ENCODE measurements at places on chromosomes 2 and 18.

DNA sequence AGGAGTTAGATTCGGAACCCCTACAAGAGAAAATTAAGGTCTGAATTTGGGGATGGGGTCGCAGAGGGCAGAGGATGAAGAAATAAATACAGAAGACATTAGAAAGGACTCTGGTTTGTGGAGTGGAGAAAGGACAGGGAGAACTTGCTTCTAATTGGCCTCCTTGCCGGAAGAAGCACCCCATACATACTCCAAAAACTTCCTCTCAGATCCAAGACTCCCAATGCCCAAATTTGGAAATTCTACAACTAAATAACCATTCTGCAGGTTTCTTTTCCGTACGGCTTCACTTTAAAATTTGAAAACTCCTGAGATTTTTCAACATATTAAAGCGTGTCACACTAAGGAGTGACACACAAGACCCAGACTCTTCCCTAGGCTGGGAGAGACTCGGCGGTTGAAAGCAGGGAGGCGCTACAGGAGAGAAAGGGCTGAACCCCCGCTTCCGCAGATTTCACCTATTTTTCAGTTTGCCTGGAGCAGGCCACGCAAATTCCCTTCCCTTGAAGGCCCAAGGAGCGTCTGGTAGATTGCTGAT lies 478 bp downstream of the CLHC1 start:
- no peak for DNase-seq

- DNase-seq, result no peak
Measured at GRCh38 chr2:54927085-54927750, 123.0 kb downstream of the RTN4 start.

GRCh38 chr18:9106800-9107584 lies 4.5 kb downstream of the NDUFV2 start:
- DNase-seq, result no peak

GRCh38 chr18:59728816-59729215 lies 31.6 kb upstream of the CCBE1 start:
- DNase-seq, result no peak

DNA sequence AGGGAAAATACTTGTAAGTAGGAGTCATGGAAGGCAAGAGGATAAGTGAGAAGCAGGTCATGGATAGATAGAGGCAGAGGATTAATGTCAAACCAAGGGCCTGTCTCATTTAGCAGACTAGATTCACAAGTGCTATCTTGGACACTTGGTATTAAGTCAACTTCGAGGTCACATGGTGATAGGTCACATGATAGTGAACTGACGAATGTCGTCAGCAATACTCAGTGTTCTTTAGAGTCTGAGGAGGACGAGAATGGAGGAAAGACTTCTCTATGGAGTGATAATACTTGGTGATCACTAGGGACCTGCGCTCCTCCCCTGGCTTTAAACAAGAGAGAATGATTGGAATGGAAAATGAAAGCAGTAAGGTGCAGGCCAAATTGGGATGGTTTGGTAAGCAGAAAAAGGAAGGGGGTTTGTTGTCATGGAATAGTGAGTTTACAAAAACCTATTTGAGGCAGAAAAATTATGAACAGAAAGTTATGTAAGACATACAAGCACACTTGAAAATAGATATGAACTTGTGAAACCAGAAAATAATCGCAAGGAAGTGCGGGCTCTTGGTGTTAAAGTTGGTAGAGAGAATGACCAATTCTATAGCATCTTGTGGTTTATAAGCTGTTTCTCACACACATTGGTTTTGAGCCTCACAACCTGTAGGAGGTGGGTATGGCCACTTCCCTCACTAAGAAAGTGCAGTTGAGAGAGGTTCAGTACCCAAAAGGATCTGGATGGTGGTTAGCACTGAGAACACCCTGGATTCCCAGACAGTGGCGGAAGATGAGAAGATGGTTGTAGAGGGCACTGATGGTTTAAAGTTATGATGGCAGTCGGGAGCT lies 141.5 kb downstream of the WDSUB1 start:
- no peak for DNase-seq

- no peak for DNase-seq
Measured at GRCh38 chr2:124193706-124194105, 168.6 kb downstream of the CNTNAP5 start.

DNA sequence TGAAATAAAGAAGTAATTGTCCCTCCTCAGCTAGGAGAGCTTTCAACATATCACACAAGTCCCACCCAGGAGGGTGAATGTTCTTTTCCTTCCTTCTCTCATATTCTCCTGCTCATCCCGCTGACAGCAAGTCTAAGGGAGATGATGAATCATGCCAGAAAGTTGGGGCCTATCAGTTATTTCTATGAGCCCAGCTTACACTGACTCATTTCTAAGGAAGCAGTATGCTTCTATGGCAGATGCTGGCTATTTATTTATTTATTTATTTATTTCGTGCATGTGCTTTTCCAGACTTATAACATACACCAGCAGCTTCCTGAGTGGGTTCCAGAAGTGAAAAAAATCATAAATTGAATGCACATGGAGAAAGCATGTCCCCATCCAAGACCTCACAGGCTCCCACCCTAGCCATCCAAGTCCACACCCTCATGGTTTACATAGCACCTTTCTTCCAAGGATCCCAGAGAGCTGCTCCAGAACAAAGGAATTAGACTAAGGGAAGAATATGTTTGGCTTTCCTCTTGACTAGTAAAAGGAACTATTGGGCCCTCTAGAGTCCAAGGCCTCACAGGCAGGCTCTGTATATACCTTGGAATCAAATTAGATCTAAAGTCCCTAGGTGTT lies 1074.2 kb upstream of the ZEB2 start:
- DNase-seq, result no peak

- DNase-seq, result no peak
Measured at GRCh38 chr2:212892193-212892592, 259.2 kb downstream of the IKZF2 start.

- DNase-seq, result no peak
Measured at GRCh38 chr2:156908825-156909224, 348.7 kb upstream of the GALNT5 start.

- DNase-seq, result no peak
Measured at GRCh38 chr18:27780061-27780745, 396.7 kb downstream of the CDH2 start.

GRCh38 chr2:69469784-69470183 lies 32.5 kb upstream of the NFU1 start:
- no peak for DNase-seq

- DNase-seq, result no peak
Measured at GRCh38 chr2:238016526-238016925, 44.3 kb upstream of the SCLY start.

- no peak for DNase-seq
Measured at GRCh38 chr2:140067661-140068060, 1287.5 kb upstream of the NXPH2 start.

GRCh38 chr2:215430528-215431187 lies 5.2 kb downstream of the FN1 start:
- DNase-seq, result no peak

DNA sequence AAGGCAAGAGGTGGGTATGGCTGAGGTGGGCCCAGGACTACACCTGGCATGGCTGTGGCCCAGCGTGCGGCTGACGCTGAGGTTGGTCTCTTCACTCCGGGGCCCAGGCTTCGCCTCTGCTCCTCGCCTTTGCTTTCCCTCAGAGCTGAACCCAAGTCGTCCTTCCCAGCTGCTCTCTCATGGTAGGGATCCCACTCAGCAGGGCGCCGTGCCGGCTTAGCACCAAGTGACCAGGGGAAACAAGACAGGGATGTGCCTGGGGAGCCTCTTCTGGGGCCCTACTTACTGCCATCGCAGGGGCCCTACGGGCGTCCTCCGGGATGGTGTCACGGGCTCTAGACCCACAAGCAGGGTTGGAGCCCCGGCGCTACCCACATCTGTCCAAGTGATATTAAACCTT lies 138.1 kb upstream of the ALKAL2 start:
- no peak for DNase-seq

GRCh38 chr2:7927691-7928090 lies 754.2 kb upstream of the ID2 start:
- no peak for DNase-seq

- no peak for DNase-seq
Measured at GRCh38 chr18:37470986-37471385, 94.6 kb downstream of the CELF4 start.

- no peak for DNase-seq
Measured at GRCh38 chr2:33903215-33903614, 304.1 kb upstream of the FAM98A start.

DNA sequence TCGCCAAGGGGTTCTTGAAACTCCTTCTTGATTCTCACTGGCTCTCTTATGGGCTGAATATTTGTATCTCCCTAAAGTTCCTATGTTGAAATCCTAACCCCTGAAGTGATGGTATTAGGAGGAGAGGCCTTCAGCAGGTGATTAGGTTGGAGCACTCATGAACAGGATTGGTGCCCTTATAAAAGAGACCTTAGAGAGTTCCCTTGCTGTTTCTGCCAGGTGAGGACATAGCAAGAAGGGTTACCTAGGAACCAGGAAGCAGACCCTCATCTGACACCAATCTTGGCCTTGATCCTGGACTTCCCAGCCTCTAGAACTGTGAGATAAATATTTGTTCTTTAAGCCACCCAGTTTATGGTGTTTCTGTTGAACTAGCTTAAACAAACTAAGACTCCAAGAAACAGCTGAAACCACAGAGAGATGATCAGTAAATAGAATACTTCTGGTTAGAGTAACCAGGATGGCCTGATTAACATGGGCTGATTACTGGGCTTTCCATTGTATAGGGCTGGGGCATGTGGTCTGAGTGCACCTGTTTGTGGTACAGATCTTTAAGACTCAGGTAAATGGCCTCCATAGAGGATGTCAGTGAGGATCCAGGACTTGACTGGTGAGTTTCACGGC lies 7.7 kb upstream of the CDC42EP3 start:
- DNase-seq, result no peak

- no peak for DNase-seq
Measured at GRCh38 chr2:237863102-237863511, 3.7 kb downstream of the RAMP1 start.

DNA sequence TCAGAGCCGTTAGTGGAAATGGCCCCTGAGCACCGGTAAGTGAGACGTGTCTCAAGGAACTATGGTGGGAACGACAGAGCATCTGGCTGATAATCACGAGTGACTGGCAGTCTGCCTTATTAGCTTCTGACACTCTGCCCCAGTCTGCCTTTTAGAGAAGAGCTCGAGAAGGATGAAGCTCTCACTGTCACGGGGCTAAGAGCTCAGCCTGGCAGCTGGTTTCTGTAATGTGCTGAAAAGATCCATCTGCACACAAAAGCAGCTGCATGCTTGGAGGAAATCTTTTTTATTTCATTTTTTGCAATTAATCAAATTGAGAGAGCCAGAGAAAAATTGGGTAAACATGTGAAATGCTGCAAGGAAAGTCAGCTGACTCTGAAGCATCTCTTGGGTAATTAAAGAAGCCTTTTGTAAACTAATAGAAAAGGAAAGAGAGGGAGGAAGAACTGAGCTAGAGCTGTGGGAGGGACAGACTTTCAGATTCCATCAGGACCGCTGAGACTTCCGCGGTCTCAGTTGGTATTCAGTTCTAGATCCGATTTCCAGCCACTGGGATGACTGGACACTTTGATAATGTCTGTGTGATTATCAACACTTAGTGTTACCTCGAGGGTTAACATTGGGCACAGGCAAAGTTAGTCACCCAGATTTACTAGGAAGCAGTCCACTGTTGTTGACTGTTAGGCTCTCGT lies 24.4 kb downstream of the MBP start:
- no peak for DNase-seq

GRCh38 chr2:28523902-28524301 lies 28.0 kb downstream of the PLB1 start:
- DNase-seq, result no peak

- DNase-seq, result no peak
Measured at GRCh38 chr2:182435754-182436153, 8.9 kb upstream of the PDE1A start.

DNA sequence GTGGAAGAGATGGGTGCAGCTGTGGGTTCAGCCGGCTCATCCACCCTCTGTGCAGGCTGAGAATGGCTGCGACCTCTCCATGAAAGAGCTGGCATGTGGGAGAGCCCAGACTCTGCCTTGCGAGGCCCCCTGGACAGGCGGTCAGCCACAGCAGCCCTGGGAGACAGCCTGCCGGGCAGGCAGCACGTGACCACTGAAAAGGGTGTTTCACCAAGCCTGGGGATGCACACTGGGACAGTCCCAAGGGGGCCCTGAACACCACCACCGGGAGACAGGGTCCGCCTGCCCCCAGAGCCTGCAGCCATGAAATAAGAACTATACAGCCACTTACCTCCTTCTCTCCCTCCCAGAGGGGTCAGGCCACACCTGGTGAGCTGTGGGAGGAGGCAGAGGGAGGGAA lies 11.5 kb downstream of the RFX8 start:
- DNase-seq, result no peak

- no peak for DNase-seq
Measured at GRCh38 chr2:44671916-44672315, 269.6 kb upstream of the SIX3 start.

DNA sequence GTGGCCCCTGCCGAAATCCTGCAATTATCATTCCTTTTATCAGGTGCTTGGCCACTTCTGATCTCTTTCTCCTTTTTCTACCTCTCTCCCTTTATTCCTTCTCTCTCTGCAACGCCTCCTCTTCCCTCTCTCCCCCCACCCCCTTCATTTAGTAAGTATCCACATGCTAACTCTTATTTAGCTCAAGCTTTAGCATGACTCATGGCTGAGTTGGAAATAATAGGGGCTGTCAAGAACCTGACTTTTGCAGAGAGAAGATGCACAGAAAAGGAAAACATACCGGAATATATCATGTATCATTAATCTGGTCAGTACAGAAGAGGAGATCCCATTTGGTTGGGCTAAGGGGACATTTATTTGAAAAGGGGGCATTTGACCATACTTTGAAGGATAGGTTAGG lies 33.1 kb downstream of the FAM171B start:
- no peak for DNase-seq

GRCh38 chr2:206863716-206864115 lies 75.6 kb upstream of the CPO start:
- no peak for DNase-seq

DNA sequence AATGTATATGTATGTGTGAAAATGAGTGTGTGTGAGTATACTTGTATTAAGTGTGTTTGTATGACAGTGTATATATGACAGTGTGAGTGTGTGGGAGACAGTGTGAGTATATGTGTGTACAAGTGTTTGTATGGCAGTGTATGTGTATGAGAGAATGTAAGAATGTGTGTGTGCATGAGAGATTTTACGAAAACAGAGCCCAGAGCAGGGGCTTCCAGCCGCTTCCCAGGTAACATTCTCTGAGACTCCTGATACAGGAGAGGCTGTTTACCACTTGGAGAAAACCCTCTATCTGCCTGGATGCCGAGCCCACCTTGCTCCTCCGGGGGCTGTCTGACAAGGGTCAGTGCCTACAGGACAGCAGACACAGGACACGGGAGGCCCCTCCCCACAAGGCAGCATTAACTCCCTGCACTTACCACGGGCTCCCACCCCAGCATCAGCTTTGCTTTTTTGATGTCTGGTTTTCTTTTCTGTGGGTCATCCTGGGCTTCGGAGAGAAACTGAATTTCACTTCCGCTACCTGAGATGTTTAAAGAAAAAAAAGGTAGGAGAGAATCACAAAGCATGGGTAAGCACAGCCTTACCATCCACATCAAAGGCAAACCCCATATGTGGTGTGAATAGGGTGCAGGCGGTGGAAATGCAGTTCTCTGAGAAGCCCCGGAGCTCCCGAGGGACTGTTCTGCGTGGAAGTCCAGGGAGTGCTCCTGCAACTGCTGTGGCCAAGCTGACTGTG lies 97.6 kb downstream of the UXS1 start:
- DNase-seq, result no peak

- no peak for DNase-seq
Measured at GRCh38 chr2:30522421-30522820, 75.4 kb downstream of the LCLAT1 start.
